ENCODE measurements at places on chromosomes 5 and 9.

GRCh38 chr9:74281674-74282073 lies 215.5 kb upstream of the RORB start:
- no peaks in the 10 kb centered on the region for H3K36me3 ChIP-seq
- no peaks in the 10 kb centered on the region for H3K27me3 ChIP-seq
- H3K4me1 ChIP-seq: no peaks in the 10 kb centered on the region
- H3K27ac ChIP-seq: no peak overlapping the region

- no peaks in the 10 kb centered on the region for H3K27me3 ChIP-seq
- H3K4me3 ChIP-seq: no peak overlapping the region
- H3K4me1 ChIP-seq: peaks cover 6% of the 10 kb centered on the region
- no peak overlapping the region for H3K27ac ChIP-seq
- no peaks in the 10 kb centered on the region for H3K36me3 ChIP-seq
Measured at GRCh38 chr5:74186356-74187315, 453.9 kb downstream of the ENC1 start.

DNA sequence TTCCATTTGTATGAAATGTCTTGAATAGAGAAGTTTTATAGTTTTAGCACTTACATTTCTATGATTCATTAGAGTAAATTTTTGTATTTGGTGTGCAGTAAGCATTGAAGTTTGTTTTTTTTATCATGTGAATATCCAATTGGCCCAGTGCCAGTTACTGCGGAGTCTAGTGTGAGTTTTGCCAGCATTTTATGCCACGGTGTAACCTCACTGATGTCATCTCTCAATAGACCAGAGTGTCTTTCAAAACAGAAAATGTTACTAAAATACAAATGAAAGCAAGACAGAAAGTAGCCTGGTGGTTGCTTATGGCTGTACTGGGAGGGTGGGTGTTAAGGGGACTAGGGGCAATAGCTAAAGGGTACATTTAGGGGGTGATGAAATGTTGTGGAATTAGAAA lies 62.8 kb downstream of the IPPK start:
- peak overlapping the region; percentile 82 for H3K27ac ChIP-seq
- no peak for DNase-seq
- peaks cover 16% of the 10 kb centered on the region for H3K36me3 ChIP-seq
- H3K27me3 ChIP-seq: no peaks in the 10 kb centered on the region
- H3K4me1 ChIP-seq: peaks cover 23% of the 10 kb centered on the region

- no peak overlapping the region for H3K27ac ChIP-seq
- H3K36me3 ChIP-seq: no peaks in the 10 kb centered on the region
- H3K4me3 ChIP-seq: no peak overlapping the region
- H3K4me1 ChIP-seq: no peaks in the 10 kb centered on the region
- no peak for DNase-seq
Measured at GRCh38 chr5:132546108-132546507, 2.8 kb upstream of the IL5 start.

DNA sequence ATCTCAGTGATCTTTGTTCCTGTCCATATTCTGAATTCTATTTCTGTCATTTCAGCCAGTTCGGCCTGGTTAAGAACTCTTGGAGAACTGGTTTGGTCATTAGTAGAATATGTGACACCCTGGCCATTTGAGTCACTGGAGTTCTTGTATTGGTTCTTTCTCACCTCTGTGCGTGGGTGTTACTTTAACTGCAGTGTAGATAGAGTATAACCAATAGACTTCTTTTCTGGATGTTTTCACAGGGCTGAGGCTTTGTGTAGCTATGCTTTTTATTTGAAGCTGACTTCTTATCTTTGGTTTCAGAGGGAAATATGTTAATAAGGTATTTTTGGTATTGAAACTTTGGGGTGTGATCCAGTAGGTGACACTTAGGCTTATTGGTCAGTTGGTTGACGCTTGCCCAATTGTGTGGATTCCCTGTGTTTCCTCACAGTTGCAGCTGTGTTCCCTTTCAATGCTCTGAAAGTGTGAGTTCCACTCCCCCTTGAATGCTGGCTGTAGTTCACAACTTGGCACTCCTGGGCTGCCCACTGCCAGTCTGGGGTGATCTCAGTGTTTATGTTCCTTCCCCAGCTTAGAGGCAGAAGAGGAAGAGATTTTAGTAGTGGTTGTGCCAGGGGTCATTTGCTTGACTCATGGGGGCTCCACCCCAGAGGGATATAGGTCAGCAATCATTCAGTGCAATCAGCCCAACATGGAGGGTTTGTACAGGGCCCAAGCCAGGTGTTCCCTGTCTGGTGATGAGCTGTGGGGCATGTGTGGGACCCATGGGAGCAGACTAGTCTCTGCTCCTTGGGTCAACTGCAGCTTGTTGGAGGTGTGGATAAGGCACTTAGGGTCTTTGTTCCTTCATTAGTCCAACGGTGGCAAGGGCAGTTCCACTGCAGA lies 34.9 kb upstream of the TEK start:
- no peak overlapping the region for H3K4me3 ChIP-seq
- no peaks in the 10 kb centered on the region for H3K4me1 ChIP-seq
- no peak overlapping the region for H3K27ac ChIP-seq
- no peaks in the 10 kb centered on the region for H3K27me3 ChIP-seq
- no peak for DNase-seq
- no peaks in the 10 kb centered on the region for H3K36me3 ChIP-seq

Measured in spinal cord (tissue), 10 donors.